Colonic mucosa (tissue), 4 donors: ENCODE measurements at places on chromosomes 12 and 14. TPM values are rescaled to one million over a fixed set of nuclear protein-coding genes. Genes with fewer than 3 reads are reported as not detected.

LTB4R gene
- 4.0 TPM for total RNA-seq

CACNA1C gene
- total RNA-seq: 0.84 TPM

SMCO3 gene
- total RNA-seq: not detected

POTEG gene
- not detected for total RNA-seq

FLRT2 gene
- total RNA-seq: 2.1 TPM

WIF1 gene
- total RNA-seq: not detected

TMEM52B gene
- not detected for total RNA-seq

P2RX2 gene
- not detected for total RNA-seq

SERPINA10 gene
- 0.74 TPM for total RNA-seq

LRRC23 gene
- 7.3 TPM for total RNA-seq

TAPBPL gene
- 44.9 TPM for total RNA-seq

CAND1 gene
- 134 TPM for total RNA-seq

TAS2R8 gene
- total RNA-seq: not detected

KCNH3 gene
- 0.13 TPM for total RNA-seq

PZP gene
- 0.05 TPM for total RNA-seq

VDR gene
- 140 TPM for total RNA-seq

BEGAIN gene
- total RNA-seq: 0.74 TPM

CLEC6A gene
- not detected for total RNA-seq

TESPA1 gene
- total RNA-seq: 0.82 TPM
